ENCODE measurements at places on chromosomes 4 and X. TPM values are rescaled to one million over a fixed set of nuclear protein-coding genes. Genes with fewer than 3 reads are reported as not detected.

GRCh38 chr4:156547439-156547838 lies 424.2 kb downstream of the PDGFC start:
- no peak for DNase-seq

DNA sequence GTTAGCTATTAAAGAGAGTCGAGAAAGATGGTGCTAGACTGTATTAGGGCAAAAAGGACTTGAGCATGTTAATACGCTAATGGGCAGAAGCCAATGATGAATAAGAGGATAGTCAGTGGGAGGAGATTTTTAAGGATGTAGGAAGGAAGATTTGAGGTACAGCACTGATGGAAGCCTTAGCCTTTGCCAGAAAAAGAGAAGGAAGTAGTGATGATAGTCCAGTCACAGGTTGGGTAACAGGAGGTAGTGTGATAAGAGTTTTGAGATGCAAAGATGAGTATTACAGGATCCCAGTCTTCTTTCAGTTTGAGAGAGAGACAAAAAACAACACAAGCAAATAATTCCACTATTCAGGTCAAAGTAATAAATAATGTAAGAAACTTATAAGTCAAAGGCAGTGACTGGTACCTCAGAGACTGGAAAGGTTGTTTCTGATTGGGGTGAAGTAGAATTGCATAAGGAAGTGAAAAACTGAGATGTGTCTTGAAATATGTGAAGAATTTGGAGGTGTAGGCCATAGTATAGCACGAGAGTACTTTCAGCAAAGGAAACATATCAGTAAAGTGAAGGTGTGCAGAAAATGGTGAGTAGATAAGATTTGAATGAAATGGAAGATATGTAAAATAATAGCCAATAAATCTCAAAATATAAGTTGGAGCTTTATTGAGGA lies 22.1 kb upstream of the NDNF start:
- no peak for DNase-seq

GRCh38 chrX:41085878-41086626 lies 807 bp downstream of the USP9X start:
- DNase-seq = no peak

- no peak for DNase-seq
Measured at GRCh38 chr4:123325241-123325681, 71.3 kb upstream of the SPRY1 start.

SLC6A14 gene
- total RNA-seq = not detected

GPRASP3 gene
- 2.4 TPM for total RNA-seq

DNAAF6 gene
- not detected for total RNA-seq

CYSLTR1 gene
- total RNA-seq = 31.2 TPM
